ENCODE measurements at places on chromosomes 4 and X. TPM values are rescaled to one million over a fixed set of nuclear protein-coding genes. Genes with fewer than 3 reads are reported as not detected.

The ADAM29 gene
- not detected for polyA plus RNA-seq

GRCh38 chr4:90503677-90504076 lies 376.5 kb downstream of the CCSER1 start:
- no peak for DNase-seq

- no peak for DNase-seq
These were observed 89.3 kb upstream of the STX18 start for GRCh38 chr4:4631150-4631549.

The ACE2 gene
- 104 TPM for polyA plus RNA-seq

DNA sequence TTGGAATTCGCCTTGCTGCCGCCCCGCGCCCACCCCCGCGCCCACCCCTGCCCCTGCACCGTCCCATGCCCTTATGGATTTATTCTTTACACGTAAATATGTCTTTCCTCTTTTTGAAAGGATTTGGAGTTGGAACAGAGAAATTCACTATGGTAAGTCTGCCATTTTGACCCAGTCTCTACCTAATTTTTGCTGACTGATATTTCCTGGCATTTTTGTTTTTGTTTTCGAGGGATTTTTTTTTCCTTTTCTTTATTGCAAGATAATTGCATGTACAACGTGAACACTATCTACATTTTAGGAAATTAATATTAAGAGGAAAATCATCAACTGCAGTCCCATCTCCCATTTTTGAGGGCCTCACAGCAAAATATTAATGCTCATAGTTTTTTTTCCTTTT lies 468 bp upstream of the SPIN2B start:
- DNase-seq: no peak

- no peak for DNase-seq
These were observed 246.0 kb upstream of the HHIP start for GRCh38 chr4:144399927-144400326.

The MMRN1 gene
- 66.4 TPM for polyA plus RNA-seq

- no peak for DNase-seq
These were observed 773 bp upstream of the VMA21 start for GRCh38 chrX:151396042-151396824.

The PRR32 gene
- not detected for polyA plus RNA-seq

The DNAAF6 gene
- polyA plus RNA-seq: not detected

The HAUS7 gene
- 25.9 TPM for polyA plus RNA-seq

DNA sequence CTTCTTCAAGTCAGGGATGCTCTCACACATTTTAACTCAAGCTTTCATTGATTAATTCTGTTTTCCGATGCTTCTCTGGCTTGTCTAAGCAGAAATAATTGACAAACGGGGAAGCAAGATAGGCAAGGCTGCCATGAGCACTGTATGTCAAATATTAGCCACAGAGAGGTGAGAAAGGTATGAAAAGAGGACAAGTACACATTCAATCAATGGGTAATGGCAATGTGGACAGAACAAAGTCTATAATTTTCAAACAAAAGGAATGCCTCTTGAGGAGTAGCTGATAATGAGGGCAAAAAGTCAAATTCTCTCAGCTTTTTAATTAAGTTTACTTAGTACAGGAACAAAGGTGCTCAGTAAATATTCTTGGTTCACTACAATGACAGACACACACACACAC lies 19.6 kb downstream of the COX7B2 start:
- DNase-seq: peak; percentile 24

DNA sequence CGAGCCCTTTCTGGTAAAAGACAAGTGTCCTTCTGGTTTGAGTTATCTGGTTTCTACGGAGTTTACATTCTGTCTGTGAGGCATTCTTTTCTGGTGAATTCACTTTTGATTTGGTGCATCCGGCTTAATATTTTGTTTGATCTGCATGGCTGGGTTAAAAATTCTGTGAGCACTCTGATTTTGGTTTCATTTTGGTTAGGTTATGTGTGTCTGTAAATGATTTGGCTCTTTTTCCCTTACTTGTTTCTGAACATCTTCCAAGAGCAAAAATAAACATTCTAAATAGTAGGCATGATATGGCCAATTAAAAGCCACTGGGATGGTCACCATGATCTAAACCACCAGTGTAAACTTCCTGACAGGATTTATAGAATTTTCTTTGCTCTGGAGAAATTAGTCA lies 85.7 kb upstream of the PTPN13 start:
- DNase-seq: no peak

GRCh38 chrX:131977619-131978018 lies 45.5 kb upstream of the STK26 start:
- no peak for DNase-seq

The OFD1 gene
- polyA plus RNA-seq: 70.0 TPM

DNA sequence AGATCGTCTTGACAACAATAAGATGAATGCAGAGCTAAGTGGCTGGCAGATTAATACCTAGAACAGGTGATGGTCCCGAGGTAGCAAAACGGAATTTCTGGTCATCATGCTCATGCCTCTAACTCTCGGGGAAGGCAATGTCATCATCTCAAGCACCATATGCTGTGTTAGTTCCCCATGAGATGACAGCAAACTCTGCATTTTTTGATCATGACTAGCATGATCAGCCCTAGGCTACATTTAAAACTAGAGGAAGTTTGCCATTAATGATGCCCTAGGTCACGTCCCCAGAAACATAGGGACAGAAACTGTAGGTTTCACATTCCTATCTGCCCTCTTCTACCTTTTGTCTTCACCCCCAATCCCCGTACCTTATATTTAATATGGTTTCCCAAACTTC lies 11.6 kb downstream of the LPAR4 start:
- DNase-seq: no peak

DNA sequence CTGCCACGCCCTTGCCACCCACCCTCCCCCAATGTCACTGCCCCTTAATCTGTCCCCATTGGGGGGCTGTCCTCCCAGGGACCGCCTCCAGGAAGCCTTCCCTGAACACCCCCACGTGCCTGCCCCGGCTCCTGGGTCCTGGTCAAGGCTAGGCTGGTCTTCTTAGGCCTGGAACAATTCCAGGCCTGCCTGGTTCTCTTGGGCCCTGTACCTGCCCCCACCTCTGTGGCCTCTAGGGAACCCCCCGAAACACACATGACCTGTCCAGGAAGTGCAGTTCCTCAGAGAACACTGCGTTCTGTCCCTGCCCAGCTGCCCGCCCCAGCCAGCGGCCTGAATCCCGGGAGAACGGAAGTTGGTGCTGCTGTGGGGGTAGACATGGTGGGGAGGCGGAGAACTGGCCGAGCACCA lies 5.1 kb downstream of the MXD4 start:
- no peak for DNase-seq

GRCh38 chr4:66741081-66741480 lies 804.2 kb downstream of the CENPC start:
- DNase-seq: no peak

GRCh38 chrX:149799095-149799714 lies 17.5 kb downstream of the MAGEA9 start:
- no peak for DNase-seq

The FAM149A gene
- polyA plus RNA-seq: 11.4 TPM

DNA sequence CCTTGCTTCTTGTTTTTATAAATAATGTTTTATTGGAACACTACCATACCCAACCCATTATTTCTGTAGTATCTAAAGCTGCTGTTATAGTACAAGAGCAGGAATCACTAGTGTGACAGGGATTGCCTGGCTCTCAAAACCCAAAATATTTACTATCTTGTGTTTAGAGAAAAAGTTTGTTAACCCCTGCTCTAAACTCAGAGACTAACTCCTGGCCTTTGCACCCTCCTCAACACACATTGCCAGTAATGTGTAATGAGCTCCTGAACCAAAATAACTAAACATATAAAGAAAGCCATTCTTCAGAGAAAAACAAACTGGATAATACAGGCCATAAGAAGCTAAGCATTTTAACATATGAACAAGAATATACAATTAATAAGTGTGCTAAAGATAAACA lies 8.2 kb upstream of the FAT4 start:
- no peak for DNase-seq

DNA sequence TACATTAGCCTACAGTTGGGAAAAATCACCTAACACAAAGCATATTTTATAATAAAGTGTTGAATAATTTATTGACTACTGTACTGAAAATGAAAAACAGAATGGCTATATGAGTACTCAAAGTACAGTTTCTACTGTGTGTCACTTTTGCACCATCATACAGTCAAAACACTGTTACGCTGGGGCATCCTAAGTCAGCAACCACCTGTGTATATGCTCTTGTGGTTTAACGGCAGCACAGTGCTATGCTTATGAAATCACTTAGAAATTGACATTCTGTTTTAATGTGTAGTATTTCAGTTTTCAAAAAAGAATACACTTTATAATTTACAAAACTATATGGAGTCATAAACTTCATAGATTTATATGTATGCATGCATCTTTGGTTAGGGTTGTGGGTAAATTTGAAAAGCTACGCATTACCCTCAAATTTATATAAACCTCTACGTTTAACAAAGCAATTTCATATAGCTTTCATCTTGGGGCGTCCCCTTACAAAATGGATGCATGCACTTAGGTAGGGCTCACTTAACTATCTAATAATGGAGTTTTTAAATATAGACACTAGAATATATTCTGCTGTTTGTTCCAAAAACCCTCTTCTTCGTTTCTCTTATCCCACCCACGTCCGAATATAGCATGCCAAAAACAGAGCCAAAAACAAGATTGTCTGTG lies 690 bp upstream of the NEIL3 start:
- DNase-seq: no peak

GRCh38 chr4:99968330-99968729 lies 18.3 kb upstream of the H2AZ1 start:
- DNase-seq: no peak

GRCh38 chrX:46255046-46255445 lies 290.2 kb downstream of the ZNF674 start:
- no peak for DNase-seq

The ELF4 gene
- polyA plus RNA-seq: 13.6 TPM

- DNase-seq: no peak
These were observed 17.4 kb upstream of the LNX1 start for GRCh38 chr4:53608649-53609048.

GRCh38 chr4:73988061-73988460 lies at the start of gene PPBP:
PPBP (minus strand) TSS chr4:73988190; CDS start chr4:73988103, 87 bp downstream.
- DNase-seq: no peak

GRCh38 chrX:48468693-48469691 lies 1.1 kb downstream of the SLC38A5 start:
- DNase-seq: peak; percentile 40

The TRMT10A gene
- 6.7 TPM for polyA plus RNA-seq

GRCh38 chr4:111775556-111776297 lies 369.5 kb upstream of the FAM241A start:
- DNase-seq: no peak

DNA sequence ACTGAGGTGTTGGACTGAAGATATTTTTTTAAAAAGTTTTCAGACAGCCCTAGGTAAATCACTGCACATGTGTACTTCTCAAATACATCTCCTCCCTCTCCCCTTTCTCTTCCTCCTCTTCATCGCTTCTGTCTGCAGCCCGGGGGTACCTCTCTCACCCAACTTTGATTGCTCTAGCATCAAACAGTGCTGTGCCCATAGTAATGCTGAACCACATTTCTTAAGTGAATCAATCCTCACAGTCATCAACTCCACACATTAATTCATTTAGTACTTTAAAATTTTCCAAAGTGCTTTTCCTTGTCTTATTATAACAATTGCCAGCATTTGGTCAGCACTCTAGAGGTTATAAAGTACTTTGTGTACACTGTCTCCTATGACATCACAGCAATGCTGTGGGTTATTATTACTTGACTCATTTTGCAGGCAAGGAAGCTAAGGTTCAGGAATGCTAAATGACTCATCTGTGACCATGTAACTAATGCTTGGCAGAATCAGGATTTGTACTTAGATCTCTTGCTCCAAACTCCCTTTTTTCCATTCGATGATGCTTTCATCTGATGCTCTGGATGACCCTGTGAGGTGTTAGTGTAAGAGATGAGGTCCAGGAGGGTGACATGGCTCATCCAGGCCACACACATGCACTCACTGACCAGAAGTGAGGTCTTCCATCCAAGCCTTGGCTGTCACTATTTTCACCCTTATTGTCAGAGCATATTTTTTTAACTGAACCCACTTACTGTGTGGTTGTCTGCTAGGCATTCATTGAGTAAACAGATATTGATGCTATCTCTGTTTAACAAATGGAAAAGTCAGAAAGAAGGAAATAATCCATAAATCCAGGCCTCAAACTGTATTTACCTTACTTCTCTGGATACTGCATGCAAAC lies 58.8 kb downstream of the RHOH start:
- peak; percentile 88 for DNase-seq

- no peak for DNase-seq
These were observed 61.1 kb downstream of the FAM13A start for GRCh38 chr4:88995874-88996273.

The ZFP42 gene
- polyA plus RNA-seq: not detected
